ENCODE measurements at places on chromosomes 2 and 18.

DNA sequence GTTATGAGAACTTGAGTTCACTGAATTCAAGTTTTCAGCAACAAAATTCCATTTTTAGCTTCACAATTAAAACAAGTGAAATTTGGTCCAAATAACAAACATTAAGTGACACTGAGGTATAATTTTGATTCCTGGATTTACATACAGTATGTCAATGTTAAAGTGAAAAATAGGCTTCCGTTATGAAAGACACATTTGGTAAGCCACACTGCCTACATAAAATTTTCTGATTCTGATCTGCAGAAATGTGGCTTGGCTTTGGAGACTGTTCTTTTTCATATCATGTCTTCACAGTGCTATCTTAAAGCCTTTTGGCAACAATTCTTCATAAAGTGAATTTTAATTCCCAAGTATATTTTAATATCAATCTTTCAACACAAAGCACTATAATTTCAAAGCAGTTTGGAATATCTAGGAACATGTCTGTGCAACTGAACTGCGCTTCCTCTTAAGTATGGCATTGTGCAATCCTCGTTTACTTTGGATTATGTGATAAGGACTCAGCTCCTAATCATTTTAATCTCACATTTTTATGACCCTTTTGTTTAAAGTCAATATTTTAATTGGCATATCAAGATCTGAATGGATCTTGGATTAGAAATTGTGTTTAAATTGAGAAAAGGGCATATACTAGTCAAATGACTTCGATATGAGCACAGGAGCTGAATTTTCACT lies 60.0 kb downstream of the RBMS1 start:
- no peak for DNase-seq

- DNase-seq: no peak
Measured at GRCh38 chr2:216527600-216527999, 29.0 kb downstream of the RPL37A start.

DNA sequence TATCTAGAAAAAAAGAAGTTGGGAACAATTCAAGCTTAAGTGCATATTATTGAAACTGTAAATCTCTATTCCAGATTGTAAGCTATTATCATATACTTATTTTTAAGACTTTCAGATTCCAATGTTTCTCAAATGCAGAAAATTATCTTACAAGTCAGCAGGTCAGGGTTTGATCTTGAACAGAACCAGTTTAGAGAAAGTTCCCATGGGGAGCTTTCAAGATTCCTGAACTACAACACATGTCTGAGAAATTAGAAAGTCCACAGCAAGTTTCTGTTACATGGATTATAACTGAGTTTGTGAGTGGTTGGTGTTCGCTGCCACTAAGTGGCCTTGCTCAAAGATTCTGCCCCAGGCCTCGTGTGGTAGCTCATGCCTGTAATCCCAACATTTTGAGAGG lies 31.6 kb upstream of the SP3 start:
- DNase-seq: no peak

- DNase-seq: no peak
Measured at GRCh38 chr2:132468821-132469675, 52.4 kb downstream of the GPR39 start.

GRCh38 chr18:12656938-12657683 lies 796 bp downstream of the SPIRE1 start:
- DNase-seq: no peak
